ENCODE measurements at places on chromosomes 1 and 21.
A peak's percentile ranks its signal among the peaks of the same experiment; 100 is the strongest.

DNA sequence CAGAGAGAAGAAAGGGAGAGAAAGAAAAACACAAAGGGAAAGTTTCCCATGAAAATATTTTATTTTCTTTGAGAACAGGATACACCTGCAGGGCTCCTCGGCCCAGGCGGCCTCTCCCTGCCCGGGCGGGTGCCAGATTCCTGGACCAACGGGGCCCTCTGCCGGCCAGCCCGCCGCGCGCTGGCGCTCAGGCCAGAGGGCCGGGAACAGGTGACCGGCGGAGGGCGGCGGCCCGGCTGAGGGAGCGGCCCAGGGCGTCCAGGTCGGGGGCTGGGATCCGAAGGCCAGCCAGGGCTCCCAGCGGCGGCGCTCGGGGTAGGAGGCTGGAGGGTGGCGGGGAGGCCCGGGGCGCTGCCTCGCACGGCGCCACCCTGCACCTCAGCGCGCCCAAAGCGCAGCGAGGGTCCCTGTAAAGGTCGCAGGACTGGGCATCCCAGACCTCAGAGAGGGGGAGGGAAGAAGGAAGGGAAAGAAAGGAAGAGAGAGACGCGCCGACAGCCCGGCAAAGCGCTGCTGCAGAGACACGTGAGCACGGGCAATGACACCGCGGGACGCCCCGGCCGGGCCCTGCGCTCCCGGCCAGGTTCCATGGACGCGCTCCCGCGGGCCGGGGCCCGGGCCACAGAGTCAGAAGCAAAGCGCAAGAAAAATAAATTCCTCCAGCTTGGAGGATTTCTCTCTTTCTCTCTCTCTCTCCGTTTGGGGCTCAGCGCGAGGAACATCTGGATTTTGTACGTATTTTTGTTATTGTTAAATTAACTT lies 927 bp downstream of the WNT9A start:
- DNase-seq: peak; percentile 72

- DNase-seq: no peak
Observed at GRCh38 chr1:56453016-56453415, 126.3 kb downstream of the PLPP3 start.

GRCh38 chr1:227947386-227947675 lies 401 bp downstream of the WNT9A start:
- DNase-seq: peak; percentile 20

GRCh38 chr1:39063775-39064174 lies 37.6 kb downstream of the NDUFS5 start:
- DNase-seq: peak; percentile 54

GRCh38 chr1:53681351-53681976 lies 57.5 kb downstream of the GLIS1 start:
- no peak for DNase-seq

- DNase-seq: peak; percentile 63
Observed at GRCh38 chr1:85577419-85578320, 2.9 kb upstream of the CCN1 start.

GRCh38 chr21:37758982-37759381 lies 157.3 kb downstream of the KCNJ6 start:
- peak; percentile 80 for DNase-seq

GRCh38 chr21:27740084-27740483 lies 773.2 kb upstream of the ADAMTS5 start:
- peak; percentile 4 for DNase-seq

DNA sequence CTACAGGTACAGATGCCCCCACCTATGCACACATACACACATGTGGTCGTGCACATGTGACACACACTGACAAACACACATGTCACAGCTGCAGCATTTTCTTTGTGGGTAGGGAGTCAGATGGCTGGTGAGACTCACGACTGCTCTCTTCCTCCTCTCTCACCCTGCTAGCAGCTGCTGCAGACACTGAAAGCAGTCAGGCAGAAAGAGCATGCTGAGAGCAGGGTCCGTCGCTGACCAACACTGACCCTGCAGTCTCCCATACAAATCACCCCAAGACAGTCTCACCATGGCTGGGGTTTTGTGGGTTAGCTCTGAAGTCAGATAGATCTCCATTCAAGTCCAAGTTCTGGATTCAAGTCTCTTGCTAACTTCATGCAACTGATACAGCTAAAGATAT lies 188.3 kb downstream of the ASTN1 start:
- DNase-seq: no peak

DNA sequence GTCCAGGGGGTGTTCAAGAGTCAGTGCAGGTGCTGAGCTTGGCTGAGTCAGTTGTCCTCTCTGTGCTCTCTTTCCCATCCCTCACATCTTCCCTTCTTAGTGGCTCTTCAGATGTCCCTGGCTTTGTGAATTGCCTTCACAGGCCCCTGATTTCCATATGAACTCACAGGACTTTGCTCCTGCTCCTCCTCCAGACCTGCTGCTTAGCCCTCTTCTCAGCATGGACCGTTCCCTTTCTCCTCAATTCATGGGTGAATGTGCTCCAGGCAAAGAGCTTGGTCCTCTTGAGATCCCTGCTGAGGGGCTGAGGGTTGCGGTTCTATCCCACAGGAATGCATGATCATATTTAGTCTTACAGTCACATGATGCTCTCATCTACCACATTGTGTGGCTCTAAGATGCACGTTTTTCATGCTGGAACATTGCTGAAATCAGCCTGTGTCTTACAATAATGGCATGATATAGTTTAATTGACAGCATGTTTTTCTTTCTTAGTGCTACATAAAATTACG lies 30.5 kb downstream of the CACNA1E start:
- DNase-seq: no peak

- DNase-seq: no peak
Observed at GRCh38 chr1:35115459-35116383, 36.5 kb downstream of the ZMYM1 start.

DNA sequence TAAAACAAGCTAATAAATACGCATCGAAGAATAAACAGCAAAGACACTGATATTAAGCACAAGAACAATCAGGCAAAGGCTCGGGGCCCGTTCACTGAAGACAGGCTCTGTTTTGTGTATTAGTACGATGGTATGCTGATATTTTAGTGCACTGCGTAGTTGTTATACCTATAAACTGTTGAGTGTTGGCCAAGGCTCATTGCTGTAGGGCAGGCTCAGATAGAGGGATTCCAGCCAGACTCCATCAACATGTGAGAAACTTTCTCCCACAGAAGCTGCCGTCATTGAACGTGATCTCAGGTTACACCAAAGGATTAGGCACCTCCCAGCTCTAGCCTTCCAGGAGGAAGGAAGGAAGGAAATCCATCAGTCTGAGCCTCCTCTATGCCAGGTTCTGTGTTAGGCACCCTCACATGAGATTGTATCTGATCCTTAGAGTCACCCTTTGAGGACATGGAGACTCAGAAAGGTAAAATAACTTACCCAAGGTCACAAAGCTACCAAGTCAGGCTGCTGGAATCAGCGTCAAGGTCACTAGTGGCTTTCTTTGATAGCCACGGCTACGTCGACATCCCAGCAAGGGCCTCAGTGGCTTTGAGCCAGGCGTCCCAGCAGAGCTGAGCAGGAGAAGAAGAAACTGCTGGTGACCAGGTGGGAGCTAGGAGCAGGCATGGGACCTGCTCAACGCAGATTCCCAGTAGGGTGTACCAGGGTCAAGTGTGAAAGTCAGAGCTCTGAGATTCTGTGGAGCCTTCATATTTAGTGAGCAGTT lies 14.8 kb downstream of the BCAR3 start:
- no peak for DNase-seq

DNA sequence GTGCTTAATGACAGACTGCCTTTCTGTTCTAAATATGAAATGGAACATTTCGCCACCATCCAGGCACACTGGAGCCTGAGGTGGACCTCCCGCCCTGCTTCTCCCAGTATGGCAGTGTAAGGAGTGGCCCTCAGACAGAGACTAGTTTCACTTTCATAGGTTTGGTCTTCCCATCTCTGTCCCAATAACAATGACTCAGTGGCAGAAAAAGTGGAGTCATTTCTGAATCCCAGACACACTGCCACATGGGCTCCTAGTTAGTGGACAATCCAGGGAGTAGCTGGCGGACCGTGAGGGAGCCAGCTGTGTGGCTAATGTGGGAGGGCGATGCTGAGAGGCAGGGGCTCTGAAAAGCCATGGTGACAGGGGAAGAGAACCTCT lies 95.6 kb upstream of the TSPAN2 start:
- no peak for DNase-seq

DNA sequence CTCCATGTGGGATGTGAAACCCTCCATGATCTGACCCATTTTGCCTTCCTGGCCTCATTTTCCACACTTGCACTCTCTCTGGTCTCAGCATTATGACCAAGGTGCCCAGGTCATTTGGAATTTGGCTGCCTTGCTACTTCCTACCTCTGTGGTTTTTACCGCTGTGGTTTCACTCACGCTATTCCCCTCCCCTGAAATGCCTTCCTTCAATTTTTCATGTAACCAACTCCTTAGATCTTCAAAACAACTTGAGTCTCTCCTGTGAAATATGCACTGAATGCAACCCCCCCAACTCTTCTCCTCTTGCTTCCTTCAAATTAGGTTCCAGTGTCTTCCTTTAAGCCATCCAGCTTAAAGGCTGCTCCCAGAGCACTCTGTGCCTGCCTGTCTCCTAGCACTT lies 50.1 kb downstream of the PHC2 start:
- DNase-seq: no peak

- DNase-seq: peak; percentile 94
Observed at GRCh38 chr1:27662707-27663393, 9.1 kb downstream of the IFI6 start.

GRCh38 chr1:19163261-19163660 lies 46.8 kb downstream of the UBR4 start:
- DNase-seq: no peak

DNA sequence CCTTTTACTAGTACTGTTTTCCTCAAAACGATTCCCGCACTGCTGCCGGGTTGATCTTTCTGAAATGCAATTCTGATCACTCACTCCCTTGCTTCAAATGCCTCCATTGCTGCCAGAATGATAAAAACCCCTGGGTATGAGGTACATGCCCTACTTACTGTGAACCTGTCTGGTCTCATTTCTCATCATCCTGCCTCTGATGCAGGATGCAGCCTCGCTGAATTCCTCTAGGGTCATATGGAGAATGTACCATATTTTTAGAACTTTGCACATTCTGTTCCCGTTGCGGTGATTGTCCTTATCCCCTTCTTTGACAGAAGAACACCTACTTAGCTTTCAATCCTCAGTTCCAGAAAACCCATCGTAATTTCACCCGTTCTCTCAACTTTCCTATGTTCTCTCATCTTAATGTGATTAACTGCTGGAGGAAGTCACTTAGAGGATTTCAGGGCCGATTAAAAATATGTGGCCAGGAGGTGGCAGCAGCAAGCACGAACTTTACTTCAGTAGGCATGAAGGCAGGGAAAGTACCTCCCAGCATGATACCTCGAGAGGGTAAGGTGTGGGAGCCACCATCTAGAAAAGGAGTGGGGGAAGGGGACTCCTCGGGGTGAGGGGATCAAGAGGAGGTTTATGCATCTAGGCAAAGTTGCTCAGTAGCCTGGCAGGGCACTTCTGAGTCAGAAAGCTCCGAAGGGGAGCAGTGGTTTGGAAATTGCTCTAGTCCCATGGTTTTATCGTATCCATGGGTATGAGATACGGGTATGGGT lies 361.5 kb upstream of the ZP4 start:
- peak; percentile 75 for DNase-seq

DNA sequence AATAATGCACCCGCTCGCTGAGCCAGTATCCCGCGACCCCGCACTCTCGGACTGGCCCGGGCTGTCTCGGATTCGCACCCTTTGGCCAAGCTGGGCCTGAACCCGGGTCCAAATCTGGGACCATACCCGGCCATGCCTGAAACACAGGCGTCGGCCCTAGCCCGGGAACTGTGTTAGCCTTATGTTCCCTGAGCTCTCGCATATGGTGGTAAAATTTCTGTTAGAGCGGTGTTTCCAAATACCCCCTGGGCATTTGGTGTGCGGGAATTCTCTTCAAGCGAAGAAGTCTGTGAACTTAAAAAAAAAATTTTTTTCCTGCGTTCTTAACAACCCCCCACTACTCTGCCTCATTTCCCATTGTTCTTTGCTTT lies 3.1 kb downstream of the RNF220 start:
- DNase-seq: peak; percentile 58

DNA sequence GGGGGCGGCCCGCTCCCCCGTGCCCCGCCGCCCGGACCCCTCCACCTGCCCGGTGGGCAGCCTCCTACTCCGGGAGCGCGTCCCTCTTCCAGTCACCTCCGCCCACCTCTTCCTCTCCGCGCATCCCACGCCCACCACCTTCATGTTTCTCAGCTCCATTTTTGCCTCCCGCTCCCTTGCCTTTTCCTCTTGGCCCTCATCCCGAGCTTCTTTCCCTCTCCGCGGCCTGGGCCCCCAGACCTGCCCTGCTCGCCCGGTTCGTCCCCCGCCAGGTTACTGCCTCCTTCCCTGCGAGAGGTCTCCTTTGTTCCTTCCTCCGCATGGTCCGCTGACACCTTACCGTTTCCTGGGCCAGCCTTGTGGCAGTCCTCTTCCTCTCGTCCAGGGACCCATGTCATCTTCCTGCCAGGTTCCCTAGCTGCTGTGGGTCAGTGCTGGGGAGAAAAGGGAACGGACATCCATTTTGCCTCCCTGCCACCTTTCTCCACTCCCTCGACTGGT lies 563 bp downstream of the QSOX1 start:
- DNase-seq: no peak

DNA sequence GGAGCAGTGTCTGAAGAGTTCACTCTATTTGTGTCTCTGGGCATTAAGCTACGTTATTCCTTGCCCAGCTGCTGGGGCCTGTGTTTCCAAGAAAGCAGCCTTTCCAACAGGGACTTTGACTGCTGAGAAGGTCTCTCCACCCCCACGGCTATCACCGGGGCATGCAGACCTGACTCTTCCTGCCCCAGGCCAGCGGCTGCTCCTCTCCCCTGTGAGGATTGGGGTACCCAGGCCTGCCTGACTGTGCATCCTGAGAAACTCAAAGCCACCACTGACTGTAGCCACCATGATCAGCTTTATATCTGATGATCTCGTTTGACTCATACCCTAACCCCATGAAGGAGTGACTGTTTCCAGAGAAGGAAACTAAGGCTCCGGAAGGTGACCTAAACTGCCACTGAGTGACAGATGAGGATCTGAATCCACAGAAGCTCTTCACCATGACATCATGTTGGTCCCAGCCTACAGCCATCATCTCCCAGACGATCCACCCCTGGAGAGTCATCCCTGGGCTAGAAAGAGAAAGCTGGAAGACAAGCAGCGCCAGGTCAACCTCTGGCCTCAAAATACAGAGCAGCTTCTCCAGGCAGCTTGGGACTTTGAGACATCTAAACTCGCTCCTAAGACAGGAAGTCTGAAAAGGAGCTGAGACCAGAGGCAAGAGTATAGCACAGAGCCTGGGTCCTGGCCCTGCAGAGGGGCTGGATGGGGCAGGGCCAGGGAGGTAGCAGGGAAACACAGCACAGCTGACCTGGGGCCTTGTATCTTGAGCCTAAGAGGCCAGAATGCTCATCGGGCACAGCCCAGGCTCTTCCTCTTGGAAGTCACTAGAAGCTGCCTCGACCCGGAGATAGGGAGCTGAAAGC lies 244.0 kb upstream of the VAMP3 start:
- DNase-seq: no peak
